Fibroblast of skin of right biceps (primary cell): ENCODE measurements at places on chromosomes 4 and X.

DNA sequence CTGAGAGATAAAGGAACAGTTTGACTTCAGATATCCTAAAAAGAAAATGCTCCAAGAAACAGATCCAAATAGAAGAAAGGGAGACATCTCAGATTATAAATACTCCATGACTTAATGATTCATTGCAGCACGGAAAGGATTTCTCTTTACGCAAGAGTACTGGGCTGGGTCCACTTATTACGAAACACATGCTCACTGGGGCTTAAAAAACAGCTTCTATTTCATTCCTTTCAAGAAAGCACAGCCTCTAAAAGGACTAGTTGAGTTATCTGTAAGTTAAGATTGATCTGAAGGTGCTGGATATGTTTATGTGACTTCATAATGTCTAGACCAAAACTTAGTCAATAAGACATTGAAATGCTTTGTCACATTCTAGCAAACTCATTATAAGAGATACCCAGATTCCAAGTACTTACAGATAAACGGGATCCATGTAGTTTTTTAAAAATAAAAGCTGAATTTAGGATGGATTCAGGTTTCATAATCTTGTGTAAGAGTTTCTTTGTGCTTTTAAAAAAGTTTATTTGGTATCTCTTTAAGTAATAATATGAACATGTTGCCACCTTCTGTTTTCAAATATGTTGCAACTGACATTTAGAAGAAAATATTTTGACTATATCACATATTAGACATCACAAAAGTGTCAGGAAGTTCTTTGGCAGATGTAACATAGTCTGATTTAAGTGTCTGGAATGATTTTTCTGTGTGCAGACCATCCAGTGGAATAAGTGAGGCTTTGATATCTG is 109.5 kb upstream of the MYOZ2 start:
- DNase-seq = peak; percentile 87

- no peak for DNase-seq
Observed at GRCh38 chrX:119168104-119168503, 40.5 kb upstream of the KIAA1210 start.

DNA sequence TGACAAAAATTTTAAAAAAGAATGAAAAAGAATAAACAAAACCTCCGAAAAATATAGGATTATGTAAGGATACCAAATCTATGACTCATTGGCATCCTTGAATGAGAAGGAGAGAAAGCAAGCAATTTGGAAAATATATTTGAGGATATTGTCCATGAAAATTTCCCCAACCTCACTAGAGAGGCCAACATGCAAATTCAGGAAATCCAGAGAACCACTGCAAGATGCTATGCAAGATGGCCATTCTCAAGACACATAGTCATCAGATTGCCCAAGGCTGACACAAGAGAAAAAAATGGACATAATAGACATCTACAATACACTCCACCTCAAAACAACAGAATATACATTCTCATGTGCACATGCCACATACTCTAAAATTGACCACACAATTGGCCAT is 135.9 kb upstream of the SPANXB1 start:
- no peak for DNase-seq

DNA sequence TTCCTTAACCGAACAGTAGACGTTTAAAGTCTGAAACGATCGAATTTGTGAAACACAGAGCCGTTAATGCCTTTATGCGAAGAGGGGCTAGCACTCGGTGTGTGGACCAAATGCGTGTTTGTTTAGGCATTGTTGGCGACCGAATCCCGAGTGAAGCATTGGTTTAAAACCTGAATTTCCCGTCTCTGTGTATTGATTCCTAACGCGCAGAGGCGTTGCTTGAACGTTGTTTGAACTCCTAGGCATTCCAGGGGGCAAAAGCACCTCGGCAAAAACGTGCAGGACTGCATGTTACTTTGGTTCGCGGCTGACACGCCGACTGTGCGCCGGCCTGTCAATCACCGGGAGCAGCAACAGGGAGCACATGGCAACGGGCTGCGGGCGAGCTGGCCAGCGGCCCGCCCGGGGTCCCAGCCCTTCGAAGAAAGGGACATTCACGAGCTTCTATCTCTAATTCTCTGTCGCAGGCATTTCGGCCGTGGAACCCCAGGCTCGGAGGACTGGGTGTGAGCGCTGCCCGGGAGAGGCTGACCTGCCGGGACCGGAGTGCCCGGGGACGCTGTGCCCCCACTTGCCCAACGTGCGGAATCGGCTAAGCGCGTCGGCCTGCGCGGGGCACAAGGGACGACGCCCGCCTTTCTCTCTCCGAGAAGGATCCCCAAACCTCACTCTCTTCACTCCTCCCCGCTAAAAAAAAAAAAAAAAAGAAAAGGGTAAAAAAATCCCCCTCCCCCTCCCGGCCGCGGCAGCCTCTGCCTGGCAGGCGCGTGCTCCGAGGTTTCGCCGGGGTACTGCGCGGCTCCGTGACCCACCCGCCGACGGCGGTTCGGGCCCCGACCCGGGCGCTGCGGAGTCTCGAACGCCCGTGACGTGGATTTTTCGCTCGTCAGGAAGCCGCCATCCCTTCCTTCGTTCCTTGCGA is 810 bp downstream of the SPRY1 start:
- DNase-seq = peak; percentile 36

- no peak for DNase-seq
Observed at GRCh38 chr4:137502339-137503129, 29.8 kb downstream of the PCDH18 start.

- no peak for DNase-seq
Observed at GRCh38 chrX:41335198-41335957, 1.4 kb downstream of the DDX3X start.

GRCh38 chrX:11336201-11336600 is 43.0 kb downstream of the AMELX start:
- no peak for DNase-seq

GRCh38 chrX:40153345-40154249 is 55.8 kb upstream of the BCOR start:
- no peak for DNase-seq

GRCh38 chrX:153061732-153062131 is 5.5 kb downstream of the PNMA3 start:
- DNase-seq = peak; percentile 61

DNA sequence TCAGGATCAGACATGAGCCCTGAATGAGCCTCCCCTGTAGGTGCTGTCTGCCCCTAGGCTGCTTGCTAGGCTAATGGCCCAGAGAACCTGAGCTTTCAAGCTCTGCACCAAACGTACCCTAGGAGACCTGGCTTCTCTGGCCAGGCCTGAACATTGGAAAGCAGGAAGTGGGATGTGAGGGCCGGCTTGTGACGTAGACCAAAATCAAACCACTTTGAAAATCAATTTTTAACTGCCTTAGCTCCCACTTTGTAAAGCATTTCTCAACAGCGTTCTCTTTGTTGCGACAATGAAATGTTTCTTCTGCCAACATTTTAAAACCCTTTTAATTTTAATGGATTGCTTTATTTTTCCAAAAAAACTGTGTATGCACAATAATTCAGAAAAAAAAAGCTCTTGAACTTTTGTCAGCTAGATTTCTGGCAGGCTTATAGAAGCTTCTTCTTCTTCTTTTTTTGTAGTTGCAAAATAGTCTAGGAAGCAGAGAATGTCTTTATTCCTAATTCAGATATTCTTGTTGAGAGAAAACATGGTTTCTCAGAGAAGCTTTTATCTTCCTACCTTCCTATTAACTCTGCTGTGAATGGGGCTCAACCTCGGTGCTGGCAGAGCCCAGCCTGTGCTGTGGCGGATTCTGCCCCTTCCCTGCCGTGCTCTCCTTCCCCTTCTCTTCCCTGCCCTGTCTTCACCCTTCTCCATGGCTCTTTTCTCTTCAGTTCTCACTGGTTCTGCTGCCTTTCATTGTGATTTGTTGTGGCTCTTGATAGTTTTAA is 145.2 kb upstream of the SFRP2 start:
- no peak for DNase-seq

DNA sequence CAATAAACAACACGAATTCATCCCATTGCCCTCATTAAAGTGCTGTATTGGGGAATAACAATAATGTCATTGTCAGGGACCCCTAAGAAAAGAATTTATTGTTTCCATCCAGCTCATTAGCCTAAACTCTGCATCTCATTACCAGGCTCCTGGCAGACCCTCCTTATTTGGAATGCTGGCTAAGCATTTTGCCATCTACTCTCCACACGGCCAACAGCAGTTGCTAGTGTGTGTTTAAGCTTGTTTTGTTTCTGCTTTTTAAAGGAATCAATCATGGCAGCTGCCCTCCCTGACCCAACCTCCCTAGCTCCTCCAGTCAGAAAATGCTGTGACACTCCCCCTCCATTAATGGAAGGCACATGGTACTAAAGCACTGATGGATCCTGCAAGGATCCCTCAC is 43.5 kb downstream of the GATB start:
- DNase-seq = no peak

DNA sequence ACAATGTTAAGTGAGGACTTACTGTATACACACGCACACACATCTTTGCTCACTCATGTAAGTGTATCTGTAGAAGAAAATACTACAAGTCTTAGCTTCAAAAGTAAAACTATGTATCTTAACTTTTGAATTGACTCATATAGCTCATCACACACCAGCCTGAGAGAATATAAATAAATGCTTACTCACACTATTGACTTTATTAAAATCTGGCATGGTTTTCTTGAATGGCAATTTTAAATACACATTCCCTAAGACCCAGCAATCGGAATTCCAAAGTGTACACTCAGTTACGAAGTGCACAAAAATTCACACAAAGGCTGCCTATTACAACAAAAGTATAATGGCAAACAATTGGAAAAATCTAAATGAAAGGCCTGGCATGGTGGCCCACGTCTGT is 2.0 kb downstream of the ERCC6L start:
- DNase-seq = peak; percentile 29

- no peak for DNase-seq
Observed at GRCh38 chr4:4918067-4918466, 58.6 kb downstream of the MSX1 start.

- DNase-seq = no peak
Observed at GRCh38 chr4:152927737-152928136, 8.4 kb upstream of the FHDC1 start.

- DNase-seq = peak; percentile 44
Observed at GRCh38 chrX:154486396-154487207, at the start of gene UBL4A. Gene UBL4A, minus strand, starts transcription at chrX:154486615. Its CDS starts 31 bp downstream, at chrX:154486584.

GRCh38 chrX:153539171-153539978 is 21.9 kb downstream of the ATP2B3 start:
- peak; percentile 45 for DNase-seq

DNA sequence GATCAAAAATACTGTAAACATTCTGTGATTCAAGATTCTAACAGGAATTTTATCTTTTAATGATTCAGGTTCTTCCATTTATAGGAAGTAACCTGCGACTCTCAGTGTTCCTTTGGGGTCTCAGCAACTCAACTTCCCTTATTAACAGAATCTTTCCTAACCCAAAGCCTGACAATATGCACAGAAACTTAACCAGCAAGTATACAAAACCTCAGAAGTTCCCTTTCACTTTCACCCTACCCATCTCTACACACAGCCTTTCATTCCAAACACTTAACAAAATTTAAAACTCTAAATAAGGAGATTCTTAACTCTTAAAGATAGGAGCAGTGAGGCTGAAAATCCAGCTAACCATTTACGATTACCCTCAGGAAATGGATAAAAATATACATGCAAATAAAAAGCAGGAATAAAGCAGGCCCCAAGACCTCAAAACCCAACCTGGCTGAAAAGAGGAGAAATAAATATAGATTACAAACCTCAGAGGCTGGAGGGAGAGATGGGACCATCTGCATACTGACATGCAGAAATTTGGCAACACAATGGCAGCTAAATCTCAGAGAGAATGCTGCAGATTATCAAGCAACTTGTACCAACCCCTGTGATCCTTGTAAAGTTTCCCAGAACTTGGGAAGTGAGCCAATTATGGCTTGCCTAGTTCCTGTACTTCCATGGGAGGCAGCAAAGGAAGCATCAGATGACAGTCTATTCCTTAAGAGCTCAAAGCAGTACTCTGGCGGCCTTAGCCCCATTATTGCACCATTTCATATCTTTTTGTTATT is 101.0 kb downstream of the ATP11C start:
- peak; percentile 74 for DNase-seq

GRCh38 chr4:129176864-129177263 is 80.9 kb downstream of the C4orf33 start:
- DNase-seq = no peak

DNA sequence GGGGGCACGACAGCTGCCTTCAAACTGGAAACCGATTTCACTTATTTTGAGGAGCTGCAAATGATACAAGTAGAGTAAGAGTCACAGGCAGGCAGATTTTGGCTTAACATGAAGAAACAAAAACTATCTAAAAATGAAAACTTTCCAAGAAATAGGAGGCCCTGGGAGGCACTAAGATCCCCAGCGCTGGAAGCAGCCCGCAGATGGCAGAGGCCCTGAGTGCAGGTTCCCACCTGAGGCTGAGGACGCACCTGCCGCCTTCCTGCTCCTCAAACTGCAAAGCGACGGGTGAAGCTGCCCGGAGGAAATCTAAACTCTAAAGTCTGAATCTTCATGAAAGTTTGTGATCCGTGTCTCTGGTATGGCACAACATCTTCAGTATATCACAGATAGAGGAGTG is 138.7 kb downstream of the AFAP1 start:
- DNase-seq = no peak

DNA sequence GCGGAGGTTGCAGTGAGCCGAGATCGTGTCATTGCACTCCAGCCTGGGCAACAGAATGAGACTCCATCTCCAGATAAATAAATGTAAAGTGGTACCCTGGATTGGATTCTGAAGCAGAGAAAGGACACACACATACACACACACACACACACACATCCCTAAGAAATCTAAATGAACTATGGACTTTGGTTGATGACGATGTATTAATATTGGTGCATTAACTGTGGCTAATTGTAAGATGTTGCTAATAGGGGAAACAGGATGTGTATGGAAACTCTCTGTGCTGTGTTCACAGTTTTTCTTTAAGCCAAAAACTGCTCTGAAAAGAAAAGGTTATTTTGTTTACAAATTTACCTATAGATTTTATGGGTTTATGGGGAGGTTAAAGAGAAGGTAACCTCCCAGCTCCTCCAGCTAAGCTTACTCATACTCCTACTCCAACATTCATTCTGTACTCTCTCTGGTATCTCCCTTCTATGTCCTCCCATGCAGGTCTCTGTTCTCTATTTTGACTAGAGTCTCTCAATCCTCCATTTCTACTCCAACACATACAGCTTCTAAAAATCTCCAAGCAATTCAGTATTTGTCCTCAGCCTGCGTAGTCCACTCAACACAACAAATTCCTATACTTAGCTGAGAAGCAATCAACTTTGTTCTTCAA is 46.5 kb upstream of the RELL1 start:
- no peak for DNase-seq

GRCh38 chr4:141132709-141133145 is 542 bp downstream of the RNF150 start:
- DNase-seq = peak; percentile 50

- DNase-seq = no peak
Observed at GRCh38 chr4:31054295-31054694, 334.1 kb downstream of the PCDH7 start.
